ENCODE measurements at places on chromosomes 4 and X.

DNA sequence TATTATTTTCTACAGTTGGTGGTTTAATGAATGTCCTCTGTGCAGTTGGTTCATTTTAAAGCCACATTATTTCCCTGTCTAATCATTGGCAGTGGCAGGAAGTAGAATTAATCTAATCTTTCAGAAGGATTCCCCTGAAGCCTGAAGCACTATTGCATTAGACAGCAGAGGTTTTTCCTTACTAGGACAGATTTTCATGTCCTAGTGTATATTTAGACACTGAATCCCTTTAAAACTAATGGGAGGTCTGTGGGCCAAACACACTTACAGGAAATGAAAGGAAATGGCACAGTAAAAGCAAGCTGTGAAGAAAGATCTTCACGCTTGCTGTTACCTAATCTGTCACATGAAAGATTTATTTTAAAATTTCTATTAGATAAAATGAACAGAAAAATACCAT, 165.2 kb downstream of the SLC39A8 start:
- no peak for DNase-seq

DNA sequence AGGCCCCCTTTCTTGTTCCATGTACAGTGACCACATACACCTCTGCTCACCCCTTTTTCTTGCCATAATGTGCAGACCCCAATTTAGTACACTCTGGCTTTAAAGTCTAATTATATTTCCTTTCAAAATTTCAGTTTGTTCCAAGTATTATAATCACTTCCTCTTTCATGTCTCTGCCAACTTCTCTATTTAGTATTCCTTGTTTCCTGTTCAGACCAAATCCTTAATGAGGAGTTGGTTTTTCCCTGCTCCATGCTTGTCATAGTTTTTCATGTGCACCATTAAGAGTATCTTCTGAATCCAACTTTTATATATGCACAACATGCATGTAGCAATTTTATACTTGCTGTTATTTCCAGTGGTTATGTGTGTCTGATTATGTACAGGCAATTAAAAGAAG, 32.3 kb downstream of the USP53 start:
- no peak for DNase-seq

DNA sequence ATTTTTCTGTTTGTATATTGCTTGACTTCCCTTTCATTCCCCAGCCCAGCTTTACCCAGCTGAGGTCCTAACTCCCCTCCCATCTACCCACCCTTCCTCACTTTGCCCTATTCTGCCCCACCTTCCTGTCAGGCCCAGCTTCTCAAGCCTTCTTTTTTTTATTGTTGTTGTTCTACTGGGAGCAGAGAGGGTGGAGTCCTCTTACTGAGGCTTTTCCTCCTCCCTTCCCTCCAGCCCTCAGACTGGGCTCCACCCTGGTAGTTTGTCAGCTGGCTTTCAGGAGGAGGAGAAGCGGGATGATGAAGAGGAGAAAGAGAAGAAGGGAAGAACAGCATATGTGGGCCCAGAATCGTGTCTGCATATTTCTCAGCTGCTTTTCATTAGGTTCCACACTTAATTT, 3.2 kb upstream of the KLF8 start:
- DNase-seq, result no peak

DNA sequence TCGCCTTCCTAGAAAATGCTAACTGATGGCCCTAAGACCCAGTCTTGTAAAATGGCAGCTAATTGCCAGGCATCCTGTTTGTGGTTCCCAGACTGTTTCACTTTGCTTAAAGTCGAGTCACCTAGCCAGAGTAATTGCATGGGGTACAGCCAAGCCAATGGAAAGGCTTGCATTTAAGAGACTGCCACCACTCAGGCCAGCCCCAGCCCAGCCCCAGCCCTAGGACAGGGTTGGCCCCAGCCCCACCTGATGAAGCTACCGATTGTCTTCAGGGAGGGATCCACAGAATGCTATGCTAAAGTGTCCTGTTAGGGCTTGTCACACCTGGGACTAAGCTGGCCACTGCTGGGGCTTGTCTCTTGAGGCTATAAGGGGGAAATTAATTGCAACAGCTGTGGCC, 194.6 kb upstream of the KLF3 start:
- no peak for DNase-seq

- no peak for DNase-seq
These were observed 408.6 kb downstream of the FAM47B start for GRCh38 chrX:35351212-35351611.

- no peak for DNase-seq
These were observed 13.7 kb downstream of the MED14 start for GRCh38 chrX:40721489-40722106.

DNA sequence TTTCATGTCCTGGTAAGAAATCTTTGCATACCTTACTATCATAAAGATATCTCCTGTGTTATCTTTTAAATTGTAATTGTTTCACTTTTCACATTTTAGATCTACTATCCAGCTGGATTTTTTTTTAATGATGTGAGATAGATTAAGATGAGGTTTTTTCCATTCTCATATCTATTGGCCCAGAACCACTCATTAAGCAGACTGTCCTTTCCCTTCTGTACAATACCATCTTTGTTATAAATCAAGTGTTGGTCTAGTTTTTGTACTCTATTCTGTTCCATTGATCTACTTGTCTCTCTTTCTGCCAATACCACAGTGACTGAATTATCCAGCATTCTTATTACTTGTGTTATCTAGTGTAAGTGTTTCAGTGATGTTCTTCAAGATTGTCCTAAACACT, 131.6 kb upstream of the TRIM2 start:
- DNase-seq, result no peak

DNA sequence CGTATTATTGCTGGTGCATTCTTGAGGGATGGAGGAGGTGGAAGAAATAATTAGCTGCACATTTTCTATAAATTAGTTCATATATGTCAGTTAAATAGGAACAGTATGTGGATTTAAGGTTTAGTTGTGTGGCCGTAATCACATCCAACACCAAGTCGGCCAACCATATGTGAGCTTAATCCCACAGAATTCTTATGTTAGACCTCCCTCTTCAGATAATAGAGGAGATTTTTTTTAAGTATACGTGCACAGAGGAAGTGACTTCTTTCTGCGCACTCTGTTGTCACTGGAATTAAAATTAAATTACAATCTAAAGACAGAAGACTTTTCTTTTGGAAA, 2.1 kb downstream of the SEPTIN11 start:
- no peak for DNase-seq

DNA sequence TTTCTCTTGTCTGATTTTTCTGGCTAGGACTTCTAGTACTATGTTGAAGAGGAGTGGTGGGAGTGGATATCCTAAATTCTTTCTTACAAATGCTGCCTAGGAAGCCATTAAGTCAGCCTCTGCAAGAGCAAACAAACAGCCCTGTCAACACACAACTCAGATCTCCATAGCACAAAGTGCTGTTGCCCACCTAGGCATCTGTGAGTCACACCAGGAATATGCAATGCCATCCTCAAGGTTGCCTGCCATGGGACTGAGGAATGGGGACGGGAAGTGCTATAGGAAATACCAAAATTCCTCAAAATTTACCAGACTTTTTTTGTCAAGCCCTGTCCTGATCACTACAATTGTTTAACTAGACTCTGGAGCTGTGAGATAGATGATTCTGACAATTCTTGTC, 466.9 kb downstream of the FSTL5 start:
- no peak for DNase-seq

- no peak for DNase-seq
These were observed 119.1 kb upstream of the CNKSR2 start for GRCh38 chrX:21255032-21255618.

GRCh38 chr4:1030031-1030430, 18.6 kb downstream of the FGFRL1 start:
- DNase-seq, result no peak

- DNase-seq, result no peak
These were observed 88.1 kb downstream of the NPFFR2 start for GRCh38 chr4:72119946-72120345.

- no peak for DNase-seq
These were observed 238.1 kb downstream of the ARAP2 start for GRCh38 chr4:36006226-36006625.

GRCh38 chr4:119233191-119233590, 20.7 kb downstream of the USP53 start:
- DNase-seq, result no peak

DNA sequence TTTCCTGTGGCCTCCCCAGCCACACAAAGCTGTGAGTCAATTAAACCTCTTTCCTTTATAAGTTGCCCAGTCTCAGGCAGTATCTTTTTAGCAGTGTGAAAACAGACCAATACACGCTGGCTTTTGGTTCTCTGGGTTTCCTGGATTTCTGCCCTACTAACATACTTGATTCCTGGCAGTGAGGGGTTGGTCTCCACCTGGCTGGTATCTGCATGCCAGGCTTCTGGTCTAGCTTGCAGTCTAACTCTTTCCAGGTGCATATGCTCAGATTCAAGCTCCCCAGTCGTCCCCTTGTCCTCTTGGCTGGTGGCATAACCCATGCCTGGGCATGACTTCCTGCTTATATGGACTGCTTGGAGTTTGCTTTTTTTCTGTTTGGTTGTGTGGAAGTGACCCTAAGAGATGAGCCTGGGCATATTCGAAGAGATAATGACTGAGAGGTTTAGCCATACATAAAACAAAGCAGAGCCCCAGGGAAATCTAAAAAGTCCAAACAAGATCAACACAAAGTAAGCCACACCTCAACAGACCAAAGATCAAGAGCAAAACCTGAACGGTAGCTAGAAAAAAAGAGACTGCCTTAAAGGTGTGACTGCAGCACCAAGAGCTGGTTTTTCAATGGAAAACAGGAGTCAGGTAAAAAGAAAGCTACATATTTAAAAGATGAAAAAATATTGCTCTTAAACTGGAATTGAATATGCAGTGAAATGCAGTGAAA, 102.1 kb upstream of the STS start:
- no peak for DNase-seq

DNA sequence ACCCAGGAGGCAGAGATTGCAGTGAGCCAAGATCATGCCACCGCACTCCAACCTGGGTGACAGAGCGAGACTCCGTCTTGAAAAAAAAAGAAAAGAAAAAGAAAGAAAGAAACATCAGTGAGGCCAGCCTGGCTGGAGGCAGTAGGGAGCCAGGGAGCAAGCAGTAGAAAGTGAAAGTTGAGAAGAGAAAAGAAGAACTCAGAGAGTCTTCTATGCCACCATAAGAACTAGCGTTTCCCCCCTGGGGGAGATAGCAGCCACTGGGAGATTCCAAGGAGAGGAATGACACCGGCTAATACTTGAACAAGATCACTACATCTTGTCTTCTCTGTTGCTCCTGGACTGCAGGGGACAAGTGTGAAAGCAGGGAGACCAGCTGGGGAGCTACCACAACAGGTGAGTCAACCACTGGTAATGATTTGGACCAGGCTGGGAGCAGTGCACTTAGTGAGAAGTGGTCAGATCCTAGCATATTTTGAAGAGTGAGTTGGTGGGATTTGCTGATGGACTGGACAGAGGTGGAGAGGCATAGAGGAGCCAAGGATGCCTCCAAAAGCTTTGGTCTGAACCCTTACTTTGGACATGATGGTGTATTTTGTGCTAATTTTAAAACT, 33.4 kb downstream of the SLC2A9 start:
- no peak for DNase-seq

- no peak for DNase-seq
These were observed 149.4 kb upstream of the PSAPL1 start for GRCh38 chr4:7584098-7584497.
